ENCODE measurements at places on chromosomes 16 and 17. TPM values are rescaled to one million over a fixed set of nuclear protein-coding genes. Genes with fewer than 3 reads are reported as not detected.
A peak's percentile ranks its signal among the peaks of the same experiment; 100 is the strongest.

Gene FBXW10B
- total RNA-seq = 0.61 TPM

Gene FGF11
- 0.09 TPM for total RNA-seq

Gene NPIPA5
- total RNA-seq = 5.1 TPM

Gene PLXDC1
- 1.9 TPM for total RNA-seq

Gene KRT26
- total RNA-seq = not detected

Gene AXIN1
- total RNA-seq = 8.4 TPM

Gene HOXB3
- total RNA-seq = 1.5 TPM

Gene TELO2
- 13.0 TPM for total RNA-seq

Gene EME1
- total RNA-seq = 0.38 TPM

DNA sequence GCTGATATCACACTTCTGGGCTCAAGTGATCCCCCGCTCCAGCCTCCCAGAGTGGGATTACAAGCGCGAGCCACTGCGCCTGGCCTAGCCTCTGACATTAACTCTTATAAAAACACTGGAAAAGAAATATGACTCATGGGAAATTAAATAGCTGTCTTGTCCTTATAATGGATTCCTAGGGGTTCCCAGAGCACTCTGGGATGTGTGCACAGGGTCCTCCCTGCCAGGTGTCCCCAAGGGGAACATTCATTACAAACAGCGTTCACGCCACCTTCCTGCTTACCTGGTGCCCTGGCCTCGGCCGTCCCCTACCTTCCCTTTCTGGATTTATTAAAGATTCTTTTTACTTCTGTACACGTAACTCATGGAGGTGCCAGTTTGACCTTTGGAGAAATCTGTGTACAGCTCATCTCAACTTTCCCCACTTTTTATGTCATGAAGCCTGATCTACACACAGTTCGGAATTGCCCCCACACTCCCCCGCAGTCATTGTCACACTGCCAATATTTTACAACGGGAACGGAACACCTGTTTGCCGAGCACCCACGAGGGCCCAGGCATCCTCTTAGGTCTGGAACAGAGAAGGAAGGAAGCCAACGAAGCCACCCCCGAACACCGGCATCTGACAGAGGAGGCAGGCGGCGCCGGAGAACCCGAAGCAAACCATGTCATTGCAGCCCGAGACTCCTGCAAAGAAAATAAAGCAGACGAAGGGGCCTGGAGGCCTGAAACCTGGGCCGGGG is 39.7 kb upstream of the MEAK7 start:
- no peaks in the 10 kb centered on the region for H3K36me3 ChIP-seq
- no peak for DNase-seq
- H3K27ac ChIP-seq = no peak overlapping the region
- no peaks in the 10 kb centered on the region for H3K4me1 ChIP-seq
- no peak overlapping the region for H3K4me3 ChIP-seq

DNA sequence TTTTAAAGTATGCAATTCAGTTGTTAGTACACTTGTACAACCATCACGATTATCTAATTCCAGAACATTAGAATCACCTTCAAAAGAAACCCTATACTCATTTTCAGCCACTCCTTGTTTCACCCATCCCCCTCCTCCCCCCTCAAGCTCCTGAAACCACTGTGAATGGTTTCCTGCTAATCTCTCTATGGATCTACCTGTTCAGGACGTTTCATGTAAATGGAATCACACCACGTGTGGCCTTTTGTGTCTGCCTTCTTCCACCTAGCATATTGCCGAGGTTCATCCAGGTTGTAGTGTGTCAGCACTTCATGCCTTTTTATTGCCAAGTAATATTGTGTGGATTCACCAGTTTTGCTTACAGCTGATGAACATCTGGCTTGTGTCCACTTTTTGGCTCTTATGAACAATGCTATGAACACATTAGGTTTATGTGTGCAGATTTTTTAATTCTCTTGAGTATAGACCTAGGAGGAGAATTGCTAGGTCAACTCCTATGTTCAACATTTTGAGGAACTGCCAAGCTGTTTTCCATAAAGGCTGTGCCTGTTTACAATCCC is 17.8 kb downstream of the EIF4A3 start:
- DNase-seq = no peak
- H3K4me3 ChIP-seq = no peak overlapping the region
- no peaks in the 10 kb centered on the region for H3K27me3 ChIP-seq
- H3K4me1 ChIP-seq = peaks cover 15% of the 10 kb centered on the region
- peaks cover 8% of the 10 kb centered on the region for H3K36me3 ChIP-seq

DNA sequence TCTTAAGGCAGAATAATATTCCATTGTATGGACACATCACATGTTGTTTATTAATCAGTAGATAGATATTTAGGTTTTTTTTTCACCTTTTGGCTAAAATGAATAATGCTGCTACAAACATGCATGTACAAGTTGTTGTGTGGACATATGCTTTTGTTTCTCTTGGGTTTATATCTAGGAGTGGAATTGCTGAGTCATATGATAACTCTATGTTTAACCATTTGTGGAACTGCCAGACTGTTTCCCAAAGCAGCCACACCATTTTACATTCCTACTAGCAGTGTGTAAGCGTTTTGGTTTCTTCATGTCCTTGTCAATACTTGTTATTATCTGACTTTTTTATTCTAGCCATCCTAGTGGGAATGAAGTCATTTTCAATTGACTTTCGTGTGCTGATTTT is 21.3 kb downstream of the CYLD start:
- no peak overlapping the region for H3K27ac ChIP-seq
- no peak for DNase-seq
- H3K4me1 ChIP-seq = no peaks in the 10 kb centered on the region
- H3K27me3 ChIP-seq = no peaks in the 10 kb centered on the region
- H3K4me3 ChIP-seq = no peak overlapping the region

DNA sequence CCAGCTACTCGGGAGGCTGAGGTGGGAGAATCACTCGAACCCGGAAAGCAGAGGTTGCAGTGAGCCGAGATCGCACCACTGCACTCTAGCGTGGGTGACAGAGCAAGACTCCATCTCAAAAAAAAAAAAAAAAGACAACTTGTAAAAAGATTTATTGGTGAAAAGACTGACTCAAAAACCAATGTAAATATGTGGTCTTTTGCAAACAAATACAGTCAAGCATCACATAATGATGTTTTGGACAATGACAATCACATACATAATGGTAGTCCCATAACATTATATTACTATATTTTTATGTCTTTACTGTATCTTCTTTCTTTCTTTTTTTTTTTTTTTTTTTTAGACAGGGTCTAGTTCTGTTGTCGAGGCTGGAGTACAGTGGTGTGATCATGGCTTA is 8.3 kb downstream of the CRLF3 start:
- DNase-seq = no peak
- H3K27me3 ChIP-seq = no peaks in the 10 kb centered on the region
- no peak overlapping the region for H3K4me3 ChIP-seq
- H3K36me3 ChIP-seq = no peaks in the 10 kb centered on the region
- no peak overlapping the region for H3K27ac ChIP-seq
- no peaks in the 10 kb centered on the region for H3K4me1 ChIP-seq

GRCh38 chr16:52474679-52475078 is 72.3 kb downstream of the TOX3 start:
- H3K4me3 ChIP-seq = no peak overlapping the region
- no peaks in the 10 kb centered on the region for H3K36me3 ChIP-seq
- DNase-seq = no peak
- H3K27me3 ChIP-seq = no peaks in the 10 kb centered on the region
- no peaks in the 10 kb centered on the region for H3K4me1 ChIP-seq

DNA sequence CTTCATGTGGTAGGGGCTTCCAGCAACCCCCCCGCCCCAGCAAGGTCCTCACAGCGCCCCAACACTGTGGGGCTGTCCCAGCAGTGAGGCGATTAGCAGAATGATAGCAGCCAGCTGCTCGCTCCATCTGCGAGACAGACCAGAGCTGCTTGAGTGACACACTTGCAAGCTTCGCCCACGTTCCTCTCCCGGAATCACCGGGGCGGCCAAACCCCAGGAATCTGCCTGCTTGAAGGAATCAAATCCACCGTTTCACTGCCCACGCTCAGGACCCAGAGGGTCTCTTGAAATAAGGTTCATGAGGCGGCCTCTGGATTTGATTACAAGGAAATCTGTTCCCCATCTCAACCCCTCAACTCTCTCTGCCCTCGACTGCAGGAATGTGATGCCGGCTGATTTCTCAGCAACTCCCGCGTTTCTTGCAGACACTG is 356.0 kb downstream of the C16orf95 start:
- no peaks in the 10 kb centered on the region for H3K36me3 ChIP-seq
- H3K4me3 ChIP-seq = no peak overlapping the region
- H3K27ac ChIP-seq = no peak overlapping the region
- no peaks in the 10 kb centered on the region for H3K27me3 ChIP-seq
- no peaks in the 10 kb centered on the region for H3K4me1 ChIP-seq

DNA sequence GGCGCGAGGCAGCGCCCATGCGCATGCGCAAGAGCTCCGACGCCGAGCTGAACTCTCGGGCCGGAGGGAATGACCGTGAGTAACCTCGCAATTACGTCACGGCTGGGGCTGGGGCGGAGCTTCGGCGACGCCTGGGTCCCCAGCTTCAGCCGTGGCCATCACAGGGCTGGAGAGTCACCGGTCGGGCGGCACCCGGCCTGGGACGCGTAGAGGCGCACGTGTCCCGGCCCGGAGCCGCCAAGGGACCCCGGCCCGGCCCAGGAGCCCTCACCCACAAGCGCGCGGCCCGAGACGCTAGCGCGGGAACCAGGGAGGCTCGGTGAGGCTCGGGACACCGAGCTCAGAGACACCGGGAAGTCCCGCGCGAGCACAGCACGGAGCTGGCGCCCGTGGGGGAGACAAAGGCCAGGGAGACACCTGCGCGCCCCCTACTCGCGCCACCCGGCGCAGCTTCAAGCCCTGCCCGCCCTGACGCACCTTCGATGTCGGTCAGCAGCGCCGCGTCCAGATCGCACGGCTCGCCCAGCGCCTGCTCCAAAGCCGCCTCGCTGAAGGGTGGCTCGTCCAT is 452 bp downstream of the SREBF1 start:
- peaks cover 54% of the 10 kb centered on the region for H3K4me1 ChIP-seq
- H3K36me3 ChIP-seq = no peaks in the 10 kb centered on the region
- H3K27me3 ChIP-seq = no peaks in the 10 kb centered on the region
- DNase-seq = peak; percentile 99
- peak overlapping the region; percentile 72 for H3K4me3 ChIP-seq

- no peak overlapping the region for H3K4me3 ChIP-seq
- no peaks in the 10 kb centered on the region for H3K36me3 ChIP-seq
- no peaks in the 10 kb centered on the region for H3K4me1 ChIP-seq
- H3K27me3 ChIP-seq = no peaks in the 10 kb centered on the region
These were observed 4.4 kb upstream of the ZNF469 start for GRCh38 chr16:88378401-88378800.

- H3K27ac ChIP-seq = no peak overlapping the region
- no peaks in the 10 kb centered on the region for H3K4me1 ChIP-seq
- H3K36me3 ChIP-seq = no peaks in the 10 kb centered on the region
- H3K4me3 ChIP-seq = no peak overlapping the region
These were observed 1.8 kb upstream of the HOXB4 start for GRCh38 chr17:48579760-48580554.

GRCh38 chr16:89317101-89317671 is 99.7 kb downstream of the ZNF778 start:
- H3K4me3 ChIP-seq = no peak overlapping the region
- peaks cover 25% of the 10 kb centered on the region for H3K4me1 ChIP-seq
- peak; percentile 28 for DNase-seq
- H3K27ac ChIP-seq = no peak overlapping the region
- peaks cover 8% of the 10 kb centered on the region for H3K36me3 ChIP-seq

- H3K4me3 ChIP-seq = no peak overlapping the region
- H3K27me3 ChIP-seq = no peaks in the 10 kb centered on the region
- no peak for DNase-seq
- H3K27ac ChIP-seq = no peak overlapping the region
- peaks cover 3% of the 10 kb centered on the region for H3K4me1 ChIP-seq
These were observed 60.5 kb upstream of the ERN1 start for GRCh38 chr17:64190472-64190871.

DNA sequence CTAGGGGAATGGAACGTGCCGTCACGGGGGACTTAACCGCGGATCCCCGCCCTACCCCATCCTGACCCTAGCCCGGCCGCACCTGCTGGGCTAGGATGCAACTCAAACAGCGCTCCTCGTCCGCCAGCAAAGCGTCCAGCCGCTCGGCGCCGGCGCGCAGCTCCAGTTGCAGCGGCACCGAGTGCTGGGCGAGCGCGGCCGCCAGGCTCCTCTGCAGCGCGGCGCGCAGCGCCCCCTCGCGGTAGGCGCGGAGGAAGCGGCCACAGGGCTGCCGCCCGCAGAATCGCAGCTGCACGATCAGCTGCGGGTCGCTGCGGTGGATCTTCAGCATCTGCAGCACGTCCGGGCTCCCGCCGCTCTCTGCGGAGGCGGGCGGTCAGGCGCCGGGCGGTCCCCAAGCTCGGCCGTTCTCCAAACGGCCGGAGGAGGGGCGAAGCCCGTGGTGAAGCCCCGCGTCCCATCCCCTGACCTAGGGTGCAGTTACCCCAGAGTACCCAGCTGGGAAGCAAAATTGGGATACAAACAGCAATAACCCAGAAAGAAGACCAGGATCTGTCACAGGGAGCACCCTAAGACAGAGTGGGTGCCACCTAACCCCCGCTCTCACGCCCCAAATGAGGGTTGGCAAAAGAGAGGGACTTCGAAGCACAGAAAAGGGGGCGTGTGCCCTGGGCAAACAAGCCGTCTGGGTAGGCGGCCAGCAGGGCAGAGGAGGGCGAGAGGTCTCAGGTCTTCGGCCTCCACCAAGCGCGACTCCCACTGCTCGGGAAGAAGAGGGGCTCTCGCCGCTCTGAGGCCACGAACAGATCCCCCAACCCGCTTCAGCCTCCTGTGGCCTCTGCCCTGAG is 4.2 kb downstream of the TRADD start:
- H3K27ac ChIP-seq = no peak overlapping the region
- H3K4me3 ChIP-seq = no peak overlapping the region
- peak; percentile 57 for DNase-seq
- H3K27me3 ChIP-seq = no peaks in the 10 kb centered on the region
- H3K36me3 ChIP-seq = no peaks in the 10 kb centered on the region
- peaks cover 3% of the 10 kb centered on the region for H3K4me1 ChIP-seq

- no peak overlapping the region for H3K4me3 ChIP-seq
- peaks cover 5% of the 10 kb centered on the region for H3K27me3 ChIP-seq
- no peaks in the 10 kb centered on the region for H3K4me1 ChIP-seq
- H3K36me3 ChIP-seq = no peaks in the 10 kb centered on the region
- no peak for DNase-seq
- H3K27ac ChIP-seq = no peak overlapping the region
These were observed 568.3 kb upstream of the SALL1 start for GRCh38 chr16:51719376-51719775.

GRCh38 chr16:67278773-67279295 is 498 bp upstream of the PLEKHG4 start:
- H3K36me3 ChIP-seq = no peaks in the 10 kb centered on the region
- no peak overlapping the region for H3K27ac ChIP-seq
- DNase-seq = no peak
- peak overlapping the region; percentile 85 for H3K4me3 ChIP-seq

- no peak overlapping the region for H3K27ac ChIP-seq
- H3K27me3 ChIP-seq = no peaks in the 10 kb centered on the region
- H3K36me3 ChIP-seq = no peaks in the 10 kb centered on the region
- H3K4me1 ChIP-seq = no peaks in the 10 kb centered on the region
These were observed 367.4 kb upstream of the TNRC6C start for GRCh38 chr17:77590951-77591735.

DNA sequence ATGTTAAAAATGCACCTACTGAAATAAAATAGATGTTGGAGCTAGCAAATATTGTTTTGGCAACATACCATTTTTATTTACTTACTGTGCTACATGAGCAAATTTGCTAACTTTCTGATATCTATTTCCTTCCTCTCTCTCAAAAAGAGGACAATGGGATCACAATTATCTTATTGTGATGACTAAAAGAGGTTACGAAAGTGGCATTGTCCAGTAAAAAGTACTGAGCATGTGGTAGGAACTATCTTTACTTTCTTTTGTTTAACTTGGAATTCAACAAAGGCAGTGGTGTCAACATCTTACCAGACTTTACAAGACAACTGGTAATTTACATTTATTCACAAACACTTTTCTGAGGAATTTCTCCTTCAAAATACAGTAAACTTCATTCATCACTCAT is 1542.6 kb upstream of the CDH8 start:
- no peaks in the 10 kb centered on the region for H3K4me1 ChIP-seq
- H3K36me3 ChIP-seq = no peaks in the 10 kb centered on the region
- H3K27ac ChIP-seq = no peak overlapping the region
- no peaks in the 10 kb centered on the region for H3K27me3 ChIP-seq
